ENCODE measurements at places on chromosomes 7 and 10.

- DNase-seq: peak; percentile 22
Measured at GRCh38 chr7:44097064-44097932, 6.8 kb upstream of the AEBP1 start.

DNA sequence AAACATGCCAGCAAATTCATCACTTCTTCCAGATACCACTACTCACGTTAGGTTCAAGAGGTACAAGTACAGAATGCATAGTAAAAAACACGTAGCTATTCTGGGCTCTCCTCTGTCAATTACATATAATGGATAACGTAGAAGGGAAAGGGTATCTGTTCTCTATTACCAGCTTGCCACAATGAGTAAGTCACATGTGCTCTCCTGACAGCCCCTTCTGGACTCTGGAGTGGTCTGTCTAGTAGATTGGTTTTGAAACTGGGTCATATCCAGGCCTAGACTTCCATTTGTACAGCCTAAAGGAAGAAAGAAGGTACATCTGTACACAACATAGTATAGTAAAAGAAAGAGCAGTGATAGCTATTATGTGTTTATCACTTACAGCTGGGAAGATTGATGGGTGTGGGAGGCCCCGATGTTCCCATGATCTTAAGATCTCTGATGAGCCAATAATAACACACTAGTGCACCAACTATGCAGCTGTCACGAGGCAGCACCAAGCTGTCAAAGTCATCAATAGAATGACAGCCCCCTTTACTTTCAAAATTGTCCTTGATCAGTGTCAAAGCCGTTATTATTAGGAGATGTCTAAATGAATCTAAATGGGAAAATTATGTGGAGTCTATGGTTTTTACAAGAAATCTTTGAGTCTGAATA is 161.9 kb upstream of the AGK start:
- no peak for DNase-seq

DNA sequence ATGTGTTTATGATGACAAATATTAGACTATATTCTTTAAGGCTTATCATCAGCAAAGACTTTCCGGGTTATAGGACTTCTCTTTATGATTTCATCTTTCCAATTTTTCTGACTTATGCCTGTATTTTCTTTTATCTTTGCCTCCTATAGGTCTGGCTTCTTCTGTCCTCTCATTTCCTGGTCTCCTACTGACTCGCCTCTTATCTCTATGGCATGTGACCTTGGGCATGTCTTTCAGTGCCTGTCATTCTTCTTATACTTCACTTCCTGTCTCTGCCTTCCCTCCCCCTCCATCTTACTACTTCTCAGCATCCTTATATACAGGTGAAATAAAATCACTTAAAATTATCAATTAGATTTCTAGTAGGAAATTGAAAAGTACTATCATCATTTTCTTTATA is 42.2 kb downstream of the PCDH15 start:
- no peak for DNase-seq

- no peak for DNase-seq
Measured at GRCh38 chr7:108252177-108252576, 122.0 kb upstream of the LAMB4 start.

GRCh38 chr10:14952851-14953423 is 959 bp downstream of the DCLRE1C start:
- no peak for DNase-seq

GRCh38 chr7:127066974-127067373 is 185.8 kb downstream of the GRM8 start:
- no peak for DNase-seq

DNA sequence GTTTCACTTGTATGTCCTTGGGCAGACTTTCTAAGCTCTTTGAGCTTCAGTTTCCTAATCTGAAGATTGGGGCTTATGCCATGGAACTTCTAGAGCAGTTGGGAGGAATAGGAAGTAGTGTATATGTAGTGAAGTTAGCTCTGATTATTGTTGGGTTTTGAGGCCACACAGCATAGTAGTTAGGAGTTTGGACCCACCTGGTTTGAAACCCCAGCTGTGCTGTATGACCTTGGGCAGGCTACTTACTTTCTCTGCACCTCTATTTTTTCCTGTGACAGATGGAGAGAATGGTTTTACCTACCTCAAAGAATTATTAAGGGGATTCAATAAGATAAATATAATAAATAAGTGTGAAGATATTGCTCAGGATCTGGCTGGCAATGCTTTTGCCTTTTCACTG is 61.4 kb upstream of the ADRB1 start:
- DNase-seq: no peak

DNA sequence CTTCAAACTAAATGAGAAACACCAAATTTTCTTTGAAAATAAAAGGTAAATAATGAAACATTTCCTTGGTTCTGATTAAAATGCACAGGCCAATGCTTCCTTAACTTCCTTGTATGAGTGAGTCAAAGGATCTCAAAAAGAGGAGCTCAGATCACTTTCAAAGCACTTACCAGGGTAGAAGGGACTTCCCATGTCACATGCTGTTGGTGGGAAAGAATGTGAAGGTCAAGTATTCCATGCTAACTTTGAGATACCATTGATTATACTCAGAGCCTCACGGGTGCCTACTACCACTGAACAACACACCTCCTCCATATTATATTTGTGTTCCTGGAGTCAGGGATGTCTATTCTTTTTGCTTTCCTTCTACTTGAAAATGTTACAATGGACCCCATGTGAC is 233.5 kb upstream of the KIAA1217 start:
- DNase-seq: no peak

DNA sequence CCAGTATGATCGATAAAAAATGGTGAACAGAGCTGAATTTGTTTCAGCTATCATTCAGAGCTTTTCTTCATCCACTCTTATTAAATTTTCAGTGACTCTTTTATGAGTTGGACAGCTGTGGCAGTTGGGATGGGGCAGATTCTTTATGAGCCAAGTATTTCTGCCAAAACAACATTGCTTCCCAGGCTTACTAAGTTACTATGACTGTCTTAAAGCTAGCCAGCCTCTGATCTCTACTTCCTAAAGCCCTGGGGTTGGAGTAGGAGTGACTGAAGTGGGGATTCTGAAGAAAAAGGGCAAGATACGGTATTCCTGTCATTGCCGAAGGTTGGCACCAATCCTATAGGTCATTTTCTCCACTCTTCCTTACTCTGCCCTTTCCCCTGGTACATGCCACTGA is 12.7 kb downstream of the RPP30 start:
- DNase-seq: no peak

GRCh38 chr10:24468281-24468751 is 255.4 kb downstream of the ARHGAP21 start:
- no peak for DNase-seq

GRCh38 chr7:40859965-40860543 is 725.2 kb downstream of the SUGCT start:
- DNase-seq: no peak

DNA sequence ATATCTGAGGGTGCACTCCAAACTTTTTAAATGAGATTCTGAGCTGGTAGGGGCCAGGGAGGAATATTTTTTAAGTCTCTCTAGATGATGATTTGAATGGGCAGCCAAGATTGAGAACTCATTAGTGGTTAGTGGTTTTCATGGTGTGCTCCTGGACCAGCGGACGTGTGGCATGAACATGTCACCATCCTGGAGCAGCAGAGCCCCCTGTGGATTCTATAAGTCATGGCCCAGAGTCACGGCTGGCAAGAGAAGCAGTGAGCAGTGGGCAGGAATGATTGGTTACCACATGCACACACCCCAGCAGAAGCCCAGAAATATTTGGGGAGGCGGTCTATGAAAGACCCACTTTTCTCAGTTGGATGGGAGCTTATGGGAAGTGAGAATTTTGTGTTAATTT is 21.2 kb upstream of the UCN3 start:
- DNase-seq: peak; percentile 27

DNA sequence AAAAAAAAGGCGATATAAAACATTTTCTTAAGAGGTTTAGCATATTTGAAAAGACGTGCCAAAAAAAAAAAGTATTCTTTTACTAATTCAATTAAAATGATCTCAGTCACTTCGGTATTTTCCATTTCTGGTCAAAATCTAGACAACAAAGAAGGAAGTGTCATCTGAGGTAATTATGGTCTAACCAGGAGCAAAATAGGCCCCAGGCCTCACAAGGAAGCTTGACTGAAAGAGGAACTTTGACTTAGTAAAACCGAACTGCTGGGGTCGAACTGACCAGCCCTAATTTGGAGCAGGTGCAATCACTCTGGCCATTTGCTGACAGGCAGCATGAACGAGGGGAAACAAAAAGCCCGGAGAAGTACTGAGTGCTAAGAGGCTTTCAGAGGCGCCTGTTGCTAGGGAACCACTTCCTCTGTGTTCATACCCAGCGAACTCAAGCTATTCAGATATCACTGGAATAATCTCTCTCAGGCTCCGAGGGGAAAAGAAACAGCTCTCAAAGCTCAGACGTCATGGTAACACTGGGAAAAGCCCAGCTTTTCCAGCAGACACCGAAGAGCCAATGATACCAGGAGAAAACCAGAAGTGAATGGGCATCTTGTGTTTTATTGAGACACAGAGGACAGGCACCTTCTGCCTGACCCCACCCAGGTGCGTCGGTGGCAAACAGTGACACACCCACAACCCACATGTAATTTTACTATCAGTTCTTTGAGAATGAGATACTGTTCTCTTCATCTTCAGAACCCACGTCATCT is 126.5 kb downstream of the FAM107B start:
- DNase-seq: peak; percentile 17

DNA sequence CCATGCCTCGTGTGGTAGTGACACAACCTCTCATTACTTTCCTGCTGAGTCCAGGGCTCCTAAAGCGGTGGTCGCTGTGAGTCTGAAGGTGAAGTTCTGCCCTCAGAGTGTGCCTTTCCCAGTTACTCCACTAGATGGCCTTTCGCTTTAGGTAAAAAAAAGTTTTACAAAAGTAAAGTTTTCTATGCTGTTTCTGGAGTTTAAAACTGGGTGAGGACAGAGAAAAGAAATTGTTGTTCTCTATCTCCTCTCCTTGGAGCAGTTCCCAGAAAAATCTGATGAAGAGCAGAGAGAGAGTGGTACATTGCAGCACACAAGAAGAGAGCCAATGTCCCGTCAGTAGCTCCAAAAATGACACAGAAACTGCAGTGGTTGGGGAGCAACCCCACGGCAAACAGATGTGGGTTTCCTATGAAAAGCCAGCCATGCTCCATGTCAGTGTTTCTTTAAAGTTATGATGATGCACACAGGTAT is 257.1 kb downstream of the GLI3 start:
- DNase-seq: peak; percentile 14

GRCh38 chr10:38209332-38209731 is 115.2 kb downstream of the ZNF37A start:
- no peak for DNase-seq

DNA sequence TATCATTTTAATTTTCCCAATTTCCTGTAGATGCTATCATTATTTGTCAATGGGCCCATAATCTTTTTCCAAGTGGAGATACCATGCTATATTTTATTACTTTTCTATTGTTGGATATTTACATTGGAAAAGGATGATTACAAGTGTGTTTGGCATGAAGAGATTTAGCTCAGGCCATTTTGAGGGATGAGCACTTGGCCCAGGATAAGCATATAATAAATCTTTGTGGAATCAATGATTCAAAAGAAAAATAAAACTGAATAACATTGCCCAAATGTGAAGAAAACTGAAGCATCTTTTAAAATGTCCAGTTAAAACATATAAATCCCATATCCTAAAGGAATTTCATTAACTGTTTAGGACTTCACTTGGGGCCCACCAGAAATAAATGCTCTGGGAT is 260.9 kb upstream of the BMPER start:
- no peak for DNase-seq

DNA sequence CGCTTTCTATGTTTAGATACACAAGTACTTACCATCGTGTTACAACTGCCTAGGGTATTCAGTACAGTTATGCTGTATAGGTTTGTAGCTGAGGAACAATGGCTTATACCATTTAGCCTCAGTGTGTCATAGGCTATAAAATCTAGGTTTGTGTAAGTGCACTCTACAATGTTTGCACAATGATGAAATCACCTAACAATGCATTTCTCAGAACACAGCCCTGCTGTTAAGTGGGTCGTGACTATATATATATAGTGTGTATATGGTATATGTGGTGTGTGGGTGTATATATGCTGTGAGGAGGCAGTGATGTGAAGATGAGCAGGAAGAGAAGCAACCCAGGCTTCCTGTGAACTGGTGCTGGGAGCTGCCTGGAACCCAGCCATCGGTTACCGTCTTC is 65.6 kb upstream of the MKI67 start:
- no peak for DNase-seq

- DNase-seq: no peak
Measured at GRCh38 chr7:111242141-111242755, 151.3 kb downstream of the LRRN3 start.

GRCh38 chr10:29740981-29741545 is 106.3 kb upstream of the SVIL start:
- DNase-seq: no peak

GRCh38 chr7:91683823-91684222 is 196.7 kb downstream of the MTERF1 start:
- peak; percentile 92 for DNase-seq

GRCh38 chr10:60878224-60878623 is 65.8 kb downstream of the RHOBTB1 start:
- DNase-seq: no peak

GRCh38 chr7:151459726-151460473 is 20.0 kb upstream of the CRYGN start:
- no peak for DNase-seq

GRCh38 chr7:107446988-107447387 is 22.9 kb upstream of the GPR22 start:
- no peak for DNase-seq

DNA sequence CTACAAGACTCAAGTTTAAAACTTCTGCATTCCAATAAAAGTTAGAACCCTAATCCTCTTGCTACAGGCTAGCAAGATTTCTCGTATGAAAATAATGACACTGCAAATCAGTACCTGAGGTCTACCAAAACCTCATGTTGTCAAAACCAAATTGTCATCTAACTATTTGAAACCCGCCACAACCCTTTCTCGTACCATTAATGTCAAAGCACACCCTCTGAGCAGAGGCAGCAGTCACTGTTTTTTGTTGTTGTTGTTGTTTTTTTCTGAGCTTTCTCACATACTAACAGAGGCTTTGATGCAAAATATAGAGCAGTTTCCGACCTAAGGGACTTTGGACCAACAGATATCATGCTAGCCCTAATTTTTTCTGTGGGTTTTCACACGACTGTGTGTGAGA is 563.9 kb upstream of the C7orf33 start:
- no peak for DNase-seq
